ENCODE measurements at places on chromosomes 12 and 14.

DNA sequence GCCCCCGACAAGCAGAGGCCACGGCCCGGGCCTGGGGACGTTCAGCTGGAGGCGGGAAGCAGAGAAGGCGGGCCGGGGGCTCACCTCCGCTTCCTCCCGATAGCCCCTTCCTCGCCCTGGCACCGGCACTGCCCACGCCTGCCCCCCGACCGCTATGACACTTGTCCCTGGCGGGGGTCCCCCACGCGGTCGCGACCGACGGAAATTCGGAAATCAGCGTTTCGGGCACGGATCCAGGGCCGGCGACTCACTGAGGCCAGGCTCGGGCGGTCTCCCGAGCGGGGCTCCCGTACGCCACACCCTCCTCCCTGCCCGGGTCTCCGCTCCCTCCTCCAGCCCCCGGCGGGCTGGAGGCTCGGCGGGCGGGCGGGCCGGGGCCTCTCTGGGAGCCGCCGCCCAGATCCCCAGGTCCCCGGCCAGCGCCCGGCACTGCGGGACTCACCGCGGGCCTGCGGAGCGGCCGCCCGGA is 581 bp downstream of the PITPNM2 start:
- DNase-seq: peak; percentile 46

GRCh38 chr14:77786148-77786547 is 13.8 kb upstream of the ADCK1 start:
- DNase-seq: no peak

GRCh38 chr14:104933746-104934733 is 9.4 kb downstream of the PLD4 start:
- no peak for DNase-seq

DNA sequence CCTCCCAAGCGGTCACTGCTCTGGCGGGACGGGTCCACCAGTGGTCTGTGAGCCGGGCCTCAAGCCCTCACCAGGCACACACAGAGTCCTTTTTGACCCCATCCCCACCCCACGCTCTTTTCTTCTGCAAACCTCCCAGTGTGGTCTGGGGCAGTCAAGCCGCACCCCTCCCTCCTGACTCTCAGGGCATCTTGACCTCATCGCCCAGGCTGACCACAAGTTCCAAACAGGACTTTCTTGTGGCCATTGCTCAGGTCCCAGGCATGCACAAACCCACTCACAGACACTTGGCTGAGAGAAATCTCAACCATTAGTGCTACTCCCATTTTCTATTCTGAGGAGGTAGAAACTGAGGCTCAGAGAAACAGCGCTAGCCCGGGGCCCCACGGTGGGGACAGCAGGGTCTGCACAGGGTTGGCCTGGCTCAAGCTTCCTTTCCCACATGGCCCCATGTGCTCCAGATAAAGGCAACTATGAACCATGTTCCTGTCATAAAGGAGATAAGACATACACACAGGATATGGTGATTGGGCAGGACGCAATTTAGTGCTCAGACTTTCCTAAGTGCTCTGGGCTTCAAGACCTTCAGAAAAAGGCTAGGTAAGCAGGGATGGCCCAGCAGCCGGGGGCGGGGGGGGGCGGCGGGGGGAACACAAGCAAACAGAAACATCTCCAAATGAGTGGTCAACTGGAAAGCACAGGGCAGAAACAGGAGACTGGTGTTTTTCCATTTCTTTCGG is 69.6 kb downstream of the ITPK1 start:
- peak; percentile 75 for DNase-seq

GRCh38 chr14:51981218-51981854 is 8.0 kb upstream of the RTRAF start:
- no peak for DNase-seq

DNA sequence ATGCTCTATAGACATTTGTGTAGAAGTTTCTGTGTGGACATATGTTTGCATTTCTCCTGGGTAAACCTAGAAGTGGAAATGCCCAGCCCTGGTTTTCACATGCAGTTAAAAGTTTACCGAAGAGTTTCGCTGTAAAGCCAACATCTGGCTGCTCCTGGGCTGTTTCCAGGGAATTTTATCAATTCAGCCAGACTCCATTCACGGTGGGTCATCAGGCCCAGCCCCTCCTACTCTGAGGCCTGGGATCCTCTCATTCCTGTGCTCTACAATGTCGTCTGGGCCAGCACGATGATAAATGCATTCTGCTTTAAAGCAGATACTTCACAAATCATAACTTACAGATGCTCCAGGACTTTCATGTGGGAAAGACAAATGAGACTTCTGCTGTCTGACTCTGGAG is 7.1 kb downstream of the NUAK1 start:
- DNase-seq: no peak

DNA sequence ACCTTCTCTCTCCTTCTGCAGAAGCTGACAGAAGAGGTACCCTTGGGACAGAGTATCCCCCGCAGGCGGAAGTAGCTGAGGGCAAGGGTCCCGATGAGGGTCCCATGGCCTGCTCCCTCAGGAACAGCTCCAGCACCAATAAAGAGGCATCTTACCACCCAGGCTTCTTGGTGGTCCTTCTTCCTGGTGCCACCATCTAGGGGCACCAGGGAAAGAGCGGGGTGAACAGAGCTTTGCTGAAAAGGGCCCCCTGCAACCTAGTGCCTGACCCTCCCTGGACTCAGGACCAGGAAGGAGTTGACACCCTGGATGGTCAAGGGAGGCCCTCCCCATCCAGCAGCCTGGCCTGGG is 591 bp upstream of the IRF9 start:
- no peak for DNase-seq

DNA sequence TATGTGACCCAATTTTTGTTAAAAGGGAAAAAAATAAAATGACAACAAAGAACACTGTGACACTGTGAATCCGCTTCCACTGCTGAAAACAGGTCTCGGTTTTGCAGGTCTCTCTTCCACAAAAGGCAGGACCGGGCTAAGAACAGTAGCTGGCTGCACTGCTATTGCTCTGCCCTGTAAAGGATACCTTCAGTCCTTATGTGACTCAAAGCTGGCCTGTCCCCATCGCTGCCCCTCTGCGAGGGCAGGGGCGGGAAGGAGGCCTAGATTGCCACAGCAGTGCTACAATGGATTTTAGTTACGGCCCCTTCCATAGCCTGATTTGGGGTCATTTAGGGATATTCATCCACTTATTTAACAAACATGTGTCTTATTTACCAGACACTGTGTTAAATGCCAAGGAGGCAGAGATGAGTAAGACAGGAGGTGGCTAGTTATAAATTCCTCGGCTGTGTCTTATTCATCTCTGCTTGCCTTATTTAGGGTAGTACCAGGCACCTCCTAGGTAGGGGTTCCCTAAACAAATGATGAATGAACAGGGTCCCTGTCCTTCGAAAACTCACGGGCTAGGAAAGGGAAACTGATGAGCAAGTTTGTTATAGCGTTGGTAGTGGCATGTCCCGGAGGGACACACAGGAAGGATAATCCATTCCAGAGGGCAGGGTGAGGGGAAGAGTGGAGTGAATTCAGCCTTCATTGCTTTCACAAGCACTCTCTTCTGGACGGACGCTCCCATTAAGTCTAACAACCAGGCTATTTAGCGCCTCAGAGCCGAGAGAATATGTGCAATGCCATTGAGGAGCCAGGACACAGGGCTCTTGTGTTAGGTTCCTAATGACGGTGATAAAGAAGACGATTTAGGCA is 73.3 kb downstream of the EID3 start:
- DNase-seq: no peak

- DNase-seq: no peak
Measured at GRCh38 chr12:93407963-93408283, 30.2 kb downstream of the NUDT4 start.

DNA sequence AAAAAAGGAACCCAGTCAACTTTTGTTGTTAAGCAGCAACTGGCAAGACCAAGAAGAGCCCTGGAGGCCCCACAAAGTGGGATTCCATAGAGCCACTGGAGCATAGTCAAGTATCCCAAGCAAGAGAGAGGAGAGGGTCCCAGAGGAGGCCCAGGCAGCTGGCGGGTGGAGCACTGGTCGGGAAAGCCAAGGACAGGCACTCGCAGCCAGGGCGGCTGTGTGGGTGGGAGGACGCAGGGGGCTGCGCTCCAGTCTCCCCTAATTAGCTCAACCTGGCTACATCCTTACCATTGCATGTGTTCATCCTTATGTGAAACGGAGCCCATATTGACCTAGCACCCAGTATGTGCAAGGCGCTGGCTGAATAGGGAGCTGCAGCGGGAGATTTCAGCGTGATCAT is 18.3 kb upstream of the ZFP36L1 start:
- DNase-seq: no peak

GRCh38 chr14:99654235-99654985 is 9.5 kb downstream of the HHIPL1 start:
- DNase-seq: no peak

- DNase-seq: no peak
Measured at GRCh38 chr12:96571101-96571862, 81.9 kb downstream of the CFAP54 start.

DNA sequence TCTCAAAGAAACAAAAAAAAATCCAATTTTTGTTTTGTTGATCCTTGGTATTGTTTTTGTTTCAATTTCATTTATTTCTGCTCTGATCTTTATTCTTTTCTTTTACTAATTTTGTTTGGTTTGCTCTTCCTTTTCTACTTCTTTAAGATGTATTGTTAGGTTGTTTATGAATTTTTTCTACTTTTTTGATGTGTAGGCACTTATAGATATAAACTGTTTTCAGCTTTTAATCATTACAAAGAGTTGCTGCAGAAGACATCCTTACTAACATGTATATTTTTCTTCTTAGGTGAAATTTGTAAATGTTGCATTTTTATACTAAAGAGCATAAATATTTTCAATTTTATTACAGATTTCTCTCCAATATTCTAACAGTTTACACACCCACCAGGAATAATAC is 69.8 kb downstream of the KNTC1 start:
- no peak for DNase-seq

DNA sequence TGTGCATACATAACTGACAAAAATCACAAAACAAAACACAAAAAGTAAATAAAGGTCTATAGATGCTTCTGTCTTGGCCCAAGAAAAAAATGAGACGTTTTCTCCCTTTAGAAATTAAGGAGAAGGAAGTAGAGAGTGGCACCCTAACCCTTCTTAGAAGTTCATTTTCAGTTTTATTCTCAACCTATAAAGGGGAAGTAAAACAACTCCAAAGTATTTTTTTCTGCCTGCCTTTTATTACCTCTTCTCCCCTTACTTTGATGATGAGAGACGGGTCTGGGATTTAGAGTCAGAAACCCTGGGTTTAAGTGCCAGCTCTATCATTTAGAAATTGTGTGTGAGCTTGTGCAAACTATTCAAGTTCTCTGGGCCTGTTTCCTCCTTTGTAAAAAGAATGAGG is 2.8 kb downstream of the PRIM1 start:
- no peak for DNase-seq

DNA sequence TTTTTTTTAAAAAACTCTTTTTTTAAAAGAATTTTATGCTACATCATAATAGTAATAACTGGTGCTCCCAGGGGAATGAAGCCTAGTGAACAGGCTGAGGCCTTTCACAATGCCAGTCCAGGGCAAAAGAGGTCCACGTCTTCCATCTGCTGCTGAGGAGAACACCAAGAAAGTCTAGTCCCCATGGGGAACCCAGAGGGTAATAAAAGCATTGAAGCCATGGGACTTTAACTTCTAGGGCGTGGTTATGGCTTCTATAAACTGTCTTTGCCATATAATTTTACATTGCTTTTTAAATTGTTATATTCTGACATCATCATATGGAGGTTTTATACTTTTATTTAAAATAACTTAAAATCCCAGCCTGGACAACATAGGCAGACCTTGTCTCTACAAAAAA is 64.3 kb downstream of the SLC16A7 start:
- no peak for DNase-seq

DNA sequence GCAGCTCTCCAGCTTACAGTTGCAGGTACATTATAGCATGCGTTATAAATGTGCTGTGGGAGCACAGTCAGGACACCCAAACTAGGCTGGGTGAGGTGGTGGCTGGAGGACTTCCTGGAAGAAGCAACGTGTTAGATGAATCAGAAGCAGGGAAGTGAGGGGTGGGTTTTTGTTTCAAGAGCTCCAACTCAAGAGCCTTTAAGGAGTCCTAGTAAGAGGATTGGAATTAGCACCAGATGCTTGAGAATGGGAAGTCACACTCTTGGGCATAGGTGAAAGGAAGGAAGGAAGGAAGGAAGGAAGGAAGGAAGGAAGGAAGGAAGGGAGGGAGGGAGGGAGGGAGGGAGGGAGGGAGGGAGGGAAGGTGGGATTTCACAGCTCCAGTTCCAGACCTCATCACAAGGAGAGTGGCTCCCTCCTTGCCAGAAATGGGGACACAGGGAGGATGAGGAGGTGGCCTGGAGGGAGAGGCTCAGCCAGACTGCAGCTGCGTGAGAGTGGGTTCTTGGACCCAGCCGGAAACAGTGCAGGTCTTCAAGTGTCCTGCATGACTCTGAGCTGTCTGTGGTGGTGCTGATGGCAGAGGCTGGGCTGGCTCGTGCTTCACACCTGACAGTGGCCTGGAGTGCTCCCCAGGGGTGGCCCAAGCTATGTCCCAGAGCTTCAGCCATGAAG is 115.7 kb upstream of the GSC start:
- no peak for DNase-seq

DNA sequence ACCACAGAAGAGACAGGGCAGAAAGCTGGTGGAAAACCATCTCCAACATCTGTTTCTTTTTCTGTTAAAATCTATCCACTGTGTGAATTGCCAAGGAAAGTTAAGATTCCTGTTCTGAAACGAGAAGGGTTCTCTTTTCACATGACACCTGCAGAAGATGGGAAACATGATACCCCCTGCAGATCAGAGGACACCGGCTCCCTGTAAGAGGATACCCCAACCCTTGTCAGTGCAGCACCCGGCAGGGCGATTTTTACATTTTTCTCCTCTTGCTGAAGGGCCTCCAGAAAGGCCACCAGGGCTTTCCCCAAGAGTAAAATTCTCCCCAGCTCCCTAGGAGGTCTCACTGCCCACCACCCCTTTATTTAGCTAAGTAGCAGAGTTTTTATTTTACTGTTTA is 48.2 kb downstream of the DPF3 start:
- no peak for DNase-seq

GRCh38 chr14:102046337-102047278 is 40.2 kb downstream of the HSP90AA1 start:
- peak; percentile 87 for DNase-seq

DNA sequence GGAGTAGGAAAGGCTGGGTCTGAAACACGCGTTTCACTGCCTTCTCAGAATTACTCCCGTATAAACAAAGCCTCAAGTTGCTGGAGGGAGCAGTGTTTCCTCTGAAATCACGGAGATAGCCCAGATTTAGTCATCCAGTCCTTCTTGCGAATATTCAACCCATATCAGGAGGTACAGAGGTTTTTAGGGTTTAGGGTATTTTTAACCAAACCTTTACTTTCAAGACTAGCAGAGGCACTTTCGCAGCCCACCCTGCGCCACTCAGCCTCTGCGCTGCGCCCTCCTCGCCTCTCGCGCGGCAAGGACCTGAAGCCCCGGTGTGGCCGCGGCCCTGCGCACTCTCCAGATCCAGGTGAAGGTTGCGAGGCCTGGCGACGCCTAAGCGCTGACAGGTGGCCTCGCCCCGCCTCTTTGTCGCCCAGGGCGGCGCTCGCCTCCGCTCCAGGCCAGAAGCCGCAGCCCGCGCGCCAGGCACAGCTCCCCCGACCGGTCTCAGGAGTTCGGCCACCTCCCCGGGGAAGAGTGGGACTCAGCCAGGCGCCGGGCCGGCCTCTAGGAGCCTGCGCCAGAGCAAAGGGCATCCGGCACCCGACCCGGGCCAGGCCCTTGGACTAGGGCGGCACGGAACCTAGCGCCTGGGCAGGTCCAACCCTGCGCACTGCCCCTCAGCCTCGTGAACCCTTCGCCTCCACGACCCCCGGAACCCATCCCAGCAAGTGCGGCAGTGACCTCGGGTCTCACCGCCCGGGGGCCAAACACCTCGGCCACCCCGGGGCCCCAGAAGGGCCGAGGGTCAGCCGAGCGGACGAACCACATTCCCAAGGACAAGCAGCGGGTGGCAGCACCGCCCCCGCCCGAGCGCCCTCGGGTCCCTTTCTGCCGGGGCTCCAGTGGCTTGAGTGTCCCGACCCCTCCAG is 1.8 kb upstream of the SAMD4A start:
- DNase-seq: peak; percentile 25

Measured in hematopoietic multipotent progenitor cell treated with erythropoietin and hydrocortisone succinate and interleukin-3 and kit ligand, for 6 days (in vitro differentiated cells).